ENCODE measurements at places on chromosomes 5 and 9. TPM values are rescaled to one million over a fixed set of nuclear protein-coding genes. Genes with fewer than 3 reads are reported as not detected.

The STRBP gene
- 20.3 TPM for total RNA-seq

The NNT gene
- total RNA-seq = 573 TPM

The FRRS1L gene
- 1.2 TPM for total RNA-seq

The SH3GLB2 gene
- total RNA-seq = 30.8 TPM

The DOK3 gene
- total RNA-seq = 4.2 TPM

The LHX2 gene
- not detected for total RNA-seq

The NOXA1 gene
- 1.7 TPM for total RNA-seq

The ANKRD34B gene
- total RNA-seq = not detected

The SPAG8 gene
- 1.8 TPM for total RNA-seq

The GPR150 gene
- total RNA-seq = not detected

The FAM120AOS gene
- 28.8 TPM for total RNA-seq

The CYLC2 gene
- not detected for total RNA-seq

The GFI1B gene
- not detected for total RNA-seq

The C5orf52 gene
- total RNA-seq = not detected

The PCDHGC4 gene
- total RNA-seq = 3.0 TPM

The DND1 gene
- 0.40 TPM for total RNA-seq

The NR4A3 gene
- total RNA-seq = 3.7 TPM

The FGF1 gene
- 42.7 TPM for total RNA-seq
